ENCODE measurements at places on chromosomes 3 and 15.

- no peak for DNase-seq
Measured at GRCh38 chr3:32662647-32663046, 22.3 kb upstream of the CNOT10 start.

- DNase-seq = peak; percentile 80
Measured at GRCh38 chr15:81023483-81024264, 23.0 kb downstream of the TLNRD1 start.

DNA sequence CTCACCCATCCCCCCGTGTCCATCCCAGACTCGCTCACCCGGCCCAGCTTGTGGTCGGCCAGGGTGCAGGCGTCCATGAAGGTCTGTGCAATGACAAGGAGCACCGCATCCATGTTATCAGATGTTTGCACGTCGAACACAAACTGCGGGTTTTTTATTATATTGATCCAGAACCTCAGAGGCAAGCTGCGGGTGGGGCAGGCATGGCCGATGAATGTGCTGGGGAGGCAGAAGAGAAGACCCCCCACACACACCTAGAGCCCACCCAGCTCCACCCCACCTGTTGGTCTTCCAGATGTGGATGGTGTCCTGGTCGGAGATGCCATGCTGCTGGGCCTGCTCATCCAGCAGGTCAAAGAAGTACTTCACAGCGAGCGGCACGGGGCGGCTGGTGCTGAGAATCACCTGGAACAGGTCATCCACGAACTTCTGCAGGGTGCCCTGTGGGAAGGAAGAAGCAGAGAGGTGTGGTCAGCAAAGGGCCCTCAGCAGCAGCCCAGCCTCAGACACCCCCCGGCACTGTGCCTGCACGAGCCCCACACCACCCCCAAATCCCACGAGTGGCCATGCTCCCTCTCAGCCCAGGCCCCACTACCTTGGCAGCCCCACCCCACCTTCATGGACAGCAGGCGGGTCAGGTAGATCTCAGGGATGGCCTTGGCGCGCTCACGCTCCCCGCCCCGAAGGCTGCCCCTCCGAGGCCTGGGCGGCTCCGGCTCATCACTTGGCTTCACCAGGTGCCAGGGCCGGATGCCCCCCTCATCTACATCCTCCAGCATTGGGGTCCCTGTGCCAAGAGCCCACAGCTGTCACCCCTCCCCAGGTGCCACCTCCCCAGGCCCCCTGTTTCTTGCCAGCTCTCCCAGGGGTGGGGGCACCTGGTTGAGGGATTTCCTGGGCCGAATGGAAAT lies 20.3 kb downstream of the PLXNB1 start:
- no peak for DNase-seq

GRCh38 chr15:87573039-87573438 lies 683.5 kb downstream of the NTRK3 start:
- no peak for DNase-seq

GRCh38 chr3:33058765-33059164 lies 38.2 kb downstream of the GLB1 start:
- no peak for DNase-seq

DNA sequence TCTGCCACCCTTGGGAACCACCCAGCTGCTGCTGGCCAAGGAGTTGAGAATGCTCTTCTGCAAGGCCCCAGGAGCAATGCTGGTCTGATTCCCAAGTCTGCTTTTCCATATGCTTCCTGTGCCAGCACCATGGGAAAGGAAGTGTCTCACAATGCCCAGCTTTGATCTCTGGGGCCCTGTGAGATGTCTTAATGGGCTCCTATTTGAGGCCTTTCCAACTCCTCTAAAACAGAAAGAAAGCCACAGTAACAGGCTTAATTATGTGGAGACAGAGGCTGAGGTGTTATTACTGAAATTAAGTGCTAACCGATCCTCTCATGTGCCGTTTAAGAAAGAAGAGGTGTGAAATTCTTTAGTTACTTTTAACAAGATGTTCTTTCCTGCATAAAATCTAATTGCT lies 4.5 kb downstream of the EOGT start:
- DNase-seq = no peak

DNA sequence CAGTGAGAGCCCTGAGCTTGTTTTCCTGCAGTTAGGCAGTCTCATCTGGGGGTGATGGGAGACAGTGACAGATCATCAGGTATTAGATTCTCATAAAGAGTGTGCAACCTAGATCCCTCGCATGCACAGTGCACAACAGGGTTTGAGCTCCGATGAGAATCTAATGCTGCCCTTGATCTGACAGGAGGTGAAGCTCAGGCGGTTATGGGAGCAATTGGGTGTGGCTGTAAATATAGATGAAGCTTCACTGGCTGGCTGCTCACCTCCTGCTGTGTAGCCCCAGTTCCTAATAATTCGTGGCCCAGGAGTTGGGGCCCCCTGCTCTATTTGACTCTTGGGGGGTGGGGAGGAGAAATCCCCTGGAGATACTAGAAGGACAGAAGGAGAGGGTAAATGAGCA lies 309.4 kb upstream of the STT3B start:
- no peak for DNase-seq

DNA sequence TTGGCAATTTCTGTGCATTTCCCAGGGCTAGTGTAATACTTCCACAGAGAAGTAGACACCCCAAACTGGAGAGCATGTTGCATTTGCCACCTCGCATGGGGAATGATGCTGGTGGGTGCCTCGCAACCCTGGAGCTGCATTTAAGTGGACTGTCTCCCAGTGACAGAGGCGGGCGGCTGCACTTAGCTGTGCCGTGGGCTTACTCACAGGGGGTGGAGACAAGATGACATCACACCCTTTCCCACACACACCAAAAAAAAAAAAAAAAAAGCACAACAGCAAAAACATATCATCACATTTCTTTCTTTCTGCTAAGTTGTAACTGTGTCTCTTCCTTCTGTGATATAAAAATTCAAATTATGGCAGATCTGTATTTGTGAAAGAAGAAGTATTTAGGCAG lies at the start of gene ABI3BP:
TSS of gene ABI3BP (minus strand) at position 113 of the 400 bp plus-strand sequence. CDS start at position 76, 37 bp downstream.
- DNase-seq = no peak
